Activated T-cell treated with anti-CD3 and anti-CD28 coated beads for 24 hours (primary cell): ENCODE measurements at places on chromosomes 16 and 17.
A peak's percentile ranks its signal among the peaks of the same experiment; 100 is the strongest.

DNA sequence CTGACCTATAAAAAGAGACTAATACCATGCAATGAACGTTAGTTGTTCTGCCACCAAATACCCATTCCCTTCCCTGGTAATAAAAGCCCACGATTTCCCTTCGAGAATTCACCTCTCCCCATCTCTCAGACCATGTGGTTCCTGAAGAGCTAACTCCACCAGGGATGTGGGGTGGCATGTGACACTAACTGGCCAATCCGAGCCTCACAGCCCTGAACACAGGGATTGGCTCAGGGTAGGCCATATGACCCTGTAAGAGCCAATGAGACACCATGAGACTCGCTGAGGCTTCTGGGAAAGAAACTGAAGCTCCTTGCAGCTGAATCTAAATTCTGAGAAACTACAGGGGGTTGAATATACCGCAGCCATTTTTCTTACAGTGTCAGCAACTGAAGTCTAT, 21.1 kb downstream of the HELZ start:
- no peak for DNase-seq

- DNase-seq = no peak
These were observed 31.9 kb downstream of the CDK5R1 start for GRCh38 chr17:32518646-32519227.

- DNase-seq = no peak
These were observed 79.4 kb downstream of the C16orf78 start for GRCh38 chr16:49453021-49453420.

DNA sequence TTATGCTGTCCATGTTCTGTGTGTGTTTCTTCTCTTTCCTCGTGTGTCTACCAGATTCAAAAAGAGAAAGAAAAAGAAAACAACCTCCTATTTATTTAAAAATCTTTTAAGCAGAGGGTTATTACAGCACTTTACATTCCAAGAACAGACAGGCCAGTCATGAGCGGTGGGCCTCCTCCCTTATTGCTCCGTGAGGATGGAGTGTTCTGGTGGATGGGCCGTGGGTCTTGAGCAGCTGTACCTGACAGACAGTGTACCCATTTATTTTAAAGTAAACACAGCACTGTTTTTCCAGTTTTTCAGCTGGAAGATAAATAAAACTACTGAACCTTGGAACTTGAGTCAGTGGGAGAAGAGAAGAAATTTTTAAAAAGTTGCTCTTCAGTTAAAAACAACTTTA, 52.4 kb downstream of the WWP2 start:
- no peak for DNase-seq

DNA sequence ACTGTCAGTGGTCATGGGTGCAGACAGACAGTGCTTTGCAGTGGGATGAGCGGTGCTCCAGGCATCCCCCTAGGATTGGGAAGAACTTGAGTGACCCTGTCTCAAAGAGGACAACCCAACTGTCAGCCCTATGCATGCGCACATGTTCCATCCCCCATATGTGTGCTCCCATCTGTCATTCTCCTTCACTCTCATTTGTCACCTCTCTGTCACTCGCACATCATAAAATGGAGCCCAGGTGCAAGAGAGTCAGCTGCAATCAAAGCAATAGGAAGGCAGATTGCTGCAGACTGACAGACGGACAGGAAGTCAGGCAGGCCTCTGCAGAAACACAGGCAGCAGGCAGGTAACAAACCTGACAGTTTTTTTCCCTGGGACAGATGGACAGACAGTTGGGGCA, 101.8 kb upstream of the CCL1 start:
- DNase-seq = no peak

DNA sequence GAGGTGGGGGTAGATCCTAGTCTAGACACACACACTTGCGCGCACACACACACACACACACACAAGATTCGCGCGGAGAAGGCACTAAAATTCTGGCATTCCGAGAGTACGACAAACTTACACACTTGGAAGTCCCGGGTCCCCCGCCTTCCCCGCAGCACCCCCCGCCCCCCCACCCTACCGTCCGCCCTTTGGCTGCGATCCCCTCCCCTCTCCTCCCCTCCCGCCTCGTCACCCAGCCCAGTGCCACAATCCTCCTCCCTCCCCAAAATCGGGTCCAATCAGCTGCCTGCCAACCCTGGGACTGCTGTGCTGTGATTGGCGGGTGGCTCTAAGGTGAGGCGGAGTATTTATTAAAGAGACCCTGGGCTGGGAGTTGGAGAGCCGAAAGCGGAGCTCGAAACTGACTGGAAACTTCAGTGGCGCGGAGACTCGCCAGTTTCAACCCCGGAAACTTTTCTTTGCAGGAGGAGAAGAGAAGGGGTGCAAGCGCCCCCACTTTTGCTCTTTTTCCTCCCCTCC, at the start of gene SOX9:
SOX9 (plus strand) TSS at position 379 of the 522 bp plus-strand sequence. CDS start 372 bp downstream, outside the sequence.
- DNase-seq = no peak

DNA sequence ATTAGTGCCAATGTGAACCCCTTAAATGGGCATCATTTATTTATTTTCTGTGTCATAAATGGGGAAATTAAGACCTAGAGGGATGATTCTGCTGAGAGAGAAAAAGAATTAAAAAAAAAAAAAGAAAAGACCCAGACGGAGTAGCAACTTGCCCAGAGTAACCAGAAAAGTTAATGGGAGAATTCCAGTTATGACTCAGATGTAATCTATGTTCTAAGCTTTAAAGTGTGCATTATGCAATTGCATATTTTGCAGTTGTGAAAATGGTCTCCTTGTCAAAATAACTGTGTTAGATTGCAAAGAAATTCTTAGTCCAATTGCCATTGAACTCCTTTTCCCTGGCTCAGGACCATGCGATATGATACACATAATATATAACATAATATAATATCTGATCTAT, 38.6 kb upstream of the TBX2 start:
- no peak for DNase-seq

DNA sequence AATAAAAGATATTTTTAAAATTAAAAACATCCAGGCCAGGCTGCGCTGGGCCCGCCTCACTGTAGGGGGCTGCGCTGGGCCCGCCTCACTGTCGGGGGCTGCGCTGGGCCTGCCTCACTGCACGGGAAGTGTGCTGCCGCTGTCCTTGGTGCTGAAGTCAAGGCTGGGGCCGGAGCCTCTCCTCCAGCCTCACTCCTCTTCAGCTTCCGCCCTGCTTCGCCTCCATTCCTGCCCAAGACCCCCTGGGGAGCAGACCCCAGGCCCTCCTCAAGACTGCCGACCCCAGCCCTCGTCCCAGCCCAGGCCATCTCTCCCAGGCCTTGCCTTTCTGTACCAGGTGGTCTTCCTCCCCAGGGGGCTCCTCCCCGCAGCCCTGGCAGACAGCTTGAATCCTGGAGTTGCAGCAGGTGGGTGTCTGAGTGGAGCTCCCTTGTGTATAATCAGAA, 26.2 kb downstream of the ENDOV start:
- DNase-seq = no peak

DNA sequence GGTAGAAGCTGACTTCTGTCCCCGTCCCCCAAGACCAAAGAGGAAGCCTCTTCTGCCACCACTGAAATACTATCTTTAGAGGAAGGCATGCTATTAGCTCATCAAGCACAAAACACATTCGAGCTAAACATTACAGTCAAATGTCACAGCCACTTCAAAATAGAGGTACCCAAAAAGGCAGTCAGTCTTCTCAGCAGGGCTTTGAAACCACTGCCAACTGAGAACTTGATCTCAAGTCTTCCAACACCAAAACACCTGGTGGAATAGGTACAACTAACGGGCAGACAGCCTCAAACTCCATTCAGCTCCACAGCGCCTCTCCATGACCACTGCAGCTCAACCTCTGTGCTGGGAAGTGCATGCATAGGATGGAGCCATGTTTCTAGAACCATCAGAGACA, 36.0 kb downstream of the ZFHX3 start:
- DNase-seq = no peak

GRCh38 chr16:80198311-80199299, 342.2 kb upstream of the DYNLRB2 start:
- no peak for DNase-seq

- DNase-seq = no peak
These were observed 739.9 kb downstream of the CDH11 start for GRCh38 chr16:64381979-64382378.

DNA sequence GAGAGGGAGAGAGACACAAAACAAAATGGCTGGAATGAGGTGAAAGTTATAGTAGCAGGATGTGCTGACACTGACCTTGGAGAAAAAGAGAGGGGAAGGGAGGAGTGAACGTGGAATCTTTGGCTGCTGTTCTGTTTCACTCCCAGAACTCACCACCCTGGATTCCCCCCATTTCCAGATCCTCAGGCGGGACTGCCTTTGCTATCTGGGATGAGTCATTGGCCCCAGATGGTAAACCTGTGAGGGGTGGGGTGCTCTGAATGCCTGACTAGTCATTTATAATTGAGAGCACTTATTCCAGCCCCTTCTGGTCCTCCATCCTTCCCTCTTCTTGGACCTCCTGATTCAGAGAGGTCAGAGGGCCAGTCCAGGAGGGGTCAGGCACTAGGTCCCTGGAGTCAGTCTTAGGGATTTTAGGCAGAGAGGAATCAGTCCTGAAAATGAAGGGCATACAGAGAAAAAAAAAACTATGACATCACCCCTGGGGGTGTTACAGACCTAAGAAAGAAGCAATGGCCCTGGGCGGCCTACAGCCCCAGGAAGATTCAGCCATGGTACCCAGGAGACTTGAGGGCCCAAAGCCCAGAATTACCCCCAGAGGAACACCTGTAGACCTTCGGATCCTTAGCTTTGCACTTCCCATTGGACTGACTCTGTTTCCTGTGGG, 2.2 kb upstream of the ZG16 start:
- DNase-seq = no peak

DNA sequence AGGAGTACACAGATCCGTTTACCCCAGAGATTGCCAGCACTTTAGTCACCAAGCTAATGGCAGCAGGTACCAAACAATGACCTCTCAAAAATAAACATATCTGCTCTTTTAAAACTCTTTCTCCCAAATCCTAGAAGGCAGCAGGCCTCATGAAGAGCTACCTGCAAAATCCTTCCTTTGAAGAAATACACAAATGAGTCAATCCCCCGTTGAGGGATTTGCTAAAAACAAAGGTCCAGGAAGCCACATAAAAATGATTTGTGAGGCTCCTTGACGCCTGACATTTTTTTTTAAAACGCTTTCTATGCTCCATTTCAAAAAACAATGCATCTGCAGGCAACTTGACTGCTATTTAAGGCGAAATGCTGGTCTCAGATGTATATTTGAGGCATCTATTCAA, 58.2 kb downstream of the NACA2 start:
- no peak for DNase-seq

DNA sequence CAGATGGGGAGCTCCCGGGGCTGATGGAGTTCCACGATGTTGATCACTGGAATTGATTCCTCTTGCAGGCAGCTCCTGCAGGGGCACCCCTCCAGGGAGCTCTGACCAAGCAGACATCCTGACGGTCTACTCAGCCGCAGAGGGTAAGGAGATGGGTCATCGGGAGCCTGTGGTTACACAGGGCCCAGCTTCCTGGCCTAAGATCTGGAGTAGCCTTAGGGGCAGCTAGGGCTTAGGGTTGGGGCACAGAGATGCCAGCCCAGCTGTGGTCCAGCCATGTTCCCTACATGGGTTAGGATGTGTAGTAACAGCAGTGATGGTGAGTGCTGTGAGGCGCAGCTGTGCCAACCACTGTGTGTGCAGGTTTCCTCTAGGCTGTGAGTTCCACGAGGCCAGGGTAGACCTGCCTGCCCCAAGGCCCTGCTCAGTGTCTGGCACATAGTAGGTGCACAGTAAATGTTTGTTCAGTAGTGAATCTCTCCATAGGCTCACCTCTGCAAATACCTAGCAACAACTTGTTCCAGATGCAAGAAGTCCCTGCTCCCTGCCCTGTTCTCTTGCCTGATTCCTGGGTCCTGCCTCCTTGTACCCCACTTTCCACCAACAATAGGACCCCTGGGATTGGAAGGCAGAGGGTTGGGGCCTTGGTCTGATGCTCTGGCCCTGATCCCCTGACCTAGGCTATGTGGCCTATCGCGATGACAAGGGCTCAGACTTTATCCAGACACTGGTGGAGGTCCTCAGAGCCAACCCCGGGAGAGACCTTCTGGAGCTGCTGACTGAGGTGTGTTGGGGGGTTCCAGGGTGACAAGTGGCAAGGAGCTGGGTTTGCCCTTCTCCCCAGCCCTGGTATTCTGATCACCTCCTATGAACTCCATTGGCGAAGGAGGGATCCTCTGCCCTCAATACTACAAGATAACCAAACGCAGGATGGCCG, 13.7 kb downstream of the ZNF213 start:
- DNase-seq = no peak

DNA sequence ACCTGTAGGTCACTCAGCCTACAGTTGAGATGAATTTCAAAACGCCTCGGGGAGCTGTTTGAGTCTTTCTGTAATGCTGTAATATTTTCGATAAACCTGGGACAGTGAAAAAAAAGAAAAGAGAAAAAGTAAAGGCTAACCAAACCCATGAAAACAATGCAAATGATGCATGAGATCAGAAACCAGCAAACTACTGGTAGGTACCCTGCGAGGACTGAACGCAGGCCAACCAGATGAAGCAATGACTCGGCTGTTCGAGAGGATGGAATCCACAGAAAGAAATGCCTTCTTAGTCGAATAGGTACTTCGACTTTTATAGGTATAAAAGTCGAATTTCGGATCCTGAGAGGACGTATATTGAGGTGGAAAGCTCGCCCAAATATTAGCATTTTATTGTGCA, 509 bp upstream of the ATAD5 start:
- DNase-seq = no peak

GRCh38 chr16:2905988-2906387, 5.7 kb upstream of the FLYWCH1 start:
- no peak for DNase-seq

GRCh38 chr17:45676695-45677094, 107.4 kb upstream of the CRHR1 start:
- DNase-seq = no peak

DNA sequence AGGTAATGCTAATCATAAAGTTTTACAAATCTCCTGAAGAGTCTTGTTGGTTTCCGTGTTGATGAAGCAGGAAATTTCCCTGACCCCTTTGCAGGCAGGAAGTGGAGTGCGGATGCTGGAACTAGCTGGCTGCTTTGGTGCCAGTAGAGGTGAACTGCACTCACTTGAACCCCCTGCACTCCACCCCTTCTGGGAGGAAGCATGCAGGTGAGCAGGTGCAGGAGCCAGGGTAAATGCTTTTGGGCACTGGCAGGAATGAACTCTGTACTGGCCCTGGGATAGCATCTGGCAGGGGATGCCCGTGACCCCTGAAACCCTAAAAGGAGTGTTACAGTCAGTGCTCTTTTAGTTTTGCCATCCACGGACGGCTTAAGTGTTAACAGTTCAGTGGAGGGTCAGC, 430.4 kb downstream of the WWOX start:
- no peak for DNase-seq

- no peak for DNase-seq
These were observed 21.9 kb downstream of the SGSH start for GRCh38 chr17:80198144-80198661.

- peak; percentile 84 for DNase-seq
These were observed 13.1 kb upstream of the SEPHS2 start for GRCh38 chr16:30458561-30459394.

DNA sequence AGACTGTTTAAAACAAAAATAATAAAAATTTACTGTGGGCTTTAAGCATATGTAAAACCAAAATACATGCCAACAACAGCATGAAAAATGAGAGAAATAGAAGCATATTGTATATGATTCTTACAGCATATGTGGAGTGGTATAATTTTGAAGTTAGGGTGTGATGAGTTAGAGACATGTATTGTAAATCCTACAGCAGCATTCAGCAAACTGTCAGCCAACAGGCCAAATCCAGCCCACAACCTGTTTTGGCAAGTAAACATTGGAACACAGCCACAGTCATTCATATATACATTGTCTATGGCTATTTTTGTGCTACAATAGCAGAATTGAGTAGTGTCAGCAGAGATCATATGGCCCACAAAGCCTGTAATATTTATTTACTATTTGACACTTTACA, 42.3 kb downstream of the ZNF18 start:
- no peak for DNase-seq

GRCh38 chr17:77722366-77722765, 236.1 kb upstream of the TNRC6C start:
- DNase-seq = no peak
